Stimulated activated naive CD4-positive, alpha-beta T cell treated with Interleukin-2 at 50 U/mL for 16 hours (primary cell): ENCODE measurements at places on chromosomes 3 and 15.

DNA sequence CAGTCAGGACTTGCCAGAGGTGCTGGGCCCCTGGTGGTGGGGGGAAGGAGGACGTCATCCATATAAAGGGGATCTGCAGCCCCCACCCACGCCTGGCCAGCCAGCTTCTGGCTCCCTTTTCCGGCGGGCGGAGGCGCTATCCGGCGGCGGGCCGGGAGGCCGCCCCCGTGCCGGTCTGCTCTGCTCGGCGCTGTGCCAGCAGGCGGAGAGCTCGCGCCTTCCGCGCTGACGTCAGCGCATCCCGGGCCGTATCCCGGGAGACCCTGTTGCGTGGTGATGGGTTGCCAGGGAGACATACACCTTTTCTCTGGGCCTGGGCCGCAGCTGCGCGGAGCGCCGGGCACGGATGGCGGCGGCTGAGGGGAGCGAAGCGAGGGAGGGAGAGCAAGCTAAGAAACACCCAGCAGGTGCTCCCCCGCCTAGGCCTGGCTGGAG lies 1.1 kb downstream of the FAM131A start:
- no peak for DNase-seq

GRCh38 chr15:55434989-55435825 lies 26.9 kb downstream of the PIERCE2 start:
- no peak for DNase-seq

- DNase-seq, result no peak
These were observed 133.1 kb upstream of the IGSF10 start for GRCh38 chr3:151593928-151594327.

DNA sequence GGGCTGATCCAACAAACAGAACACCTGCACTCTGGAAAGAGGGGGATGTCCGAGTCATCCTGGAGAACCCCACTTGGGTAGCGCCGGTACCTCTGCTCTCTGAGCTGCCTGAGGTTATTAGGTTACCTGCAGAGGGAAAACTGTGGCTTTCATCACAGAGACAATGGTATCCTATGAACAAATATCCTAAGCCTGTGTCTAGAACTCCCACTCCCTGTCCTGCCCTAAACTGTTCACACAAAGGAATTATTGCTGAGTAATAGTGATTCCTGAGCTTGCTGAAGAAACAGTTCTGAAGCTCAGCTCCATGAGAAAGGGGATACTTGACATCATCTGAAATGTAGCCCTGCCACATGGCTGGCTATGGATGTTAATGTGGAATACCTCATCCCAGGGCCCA lies 31.9 kb upstream of the WNT5A start:
- no peak for DNase-seq

GRCh38 chr3:42228796-42229195 lies 37.2 kb downstream of the CCK start:
- DNase-seq, result no peak

DNA sequence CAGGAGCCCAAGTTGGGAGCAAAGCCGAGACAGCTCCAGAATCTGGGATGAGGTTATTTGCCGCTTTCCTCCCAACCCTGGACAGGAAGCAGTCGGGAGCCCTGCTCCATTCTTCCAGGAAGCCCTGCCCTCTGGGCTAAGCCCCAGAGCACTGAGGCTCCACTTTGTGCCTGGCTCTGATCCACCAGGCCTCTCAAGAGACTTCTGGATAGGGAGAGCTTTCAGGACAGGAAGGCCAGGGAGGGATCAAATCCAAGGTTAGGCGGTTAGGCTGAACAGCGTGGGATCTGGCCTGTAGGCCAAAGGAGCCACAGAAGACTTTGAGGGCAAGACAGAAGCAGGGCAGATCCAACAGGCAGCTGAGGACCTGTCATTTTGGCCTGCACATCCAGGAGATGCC lies 835 bp downstream of the STOML1 start:
- no peak for DNase-seq
